SHP77 treated with DMSO at 0.1 percent for 48 hours (cell line): ENCODE measurements at places on chromosomes 12 and 14.

GRCh38 chr12:1593174-1594005 is 991 bp downstream of the FBXL14 start:
- no peak for DNase-seq

GRCh38 chr12:73372856-73373255 is 1100.7 kb downstream of the TRHDE start:
- DNase-seq: no peak

GRCh38 chr14:62921466-62921865 is 123.8 kb downstream of the KCNH5 start:
- no peak for DNase-seq

- no peak for DNase-seq
Observed at GRCh38 chr12:83559650-83560049, 872.9 kb downstream of the TMTC2 start.

- DNase-seq: no peak
Observed at GRCh38 chr14:85604714-85605113, 74.8 kb downstream of the FLRT2 start.

DNA sequence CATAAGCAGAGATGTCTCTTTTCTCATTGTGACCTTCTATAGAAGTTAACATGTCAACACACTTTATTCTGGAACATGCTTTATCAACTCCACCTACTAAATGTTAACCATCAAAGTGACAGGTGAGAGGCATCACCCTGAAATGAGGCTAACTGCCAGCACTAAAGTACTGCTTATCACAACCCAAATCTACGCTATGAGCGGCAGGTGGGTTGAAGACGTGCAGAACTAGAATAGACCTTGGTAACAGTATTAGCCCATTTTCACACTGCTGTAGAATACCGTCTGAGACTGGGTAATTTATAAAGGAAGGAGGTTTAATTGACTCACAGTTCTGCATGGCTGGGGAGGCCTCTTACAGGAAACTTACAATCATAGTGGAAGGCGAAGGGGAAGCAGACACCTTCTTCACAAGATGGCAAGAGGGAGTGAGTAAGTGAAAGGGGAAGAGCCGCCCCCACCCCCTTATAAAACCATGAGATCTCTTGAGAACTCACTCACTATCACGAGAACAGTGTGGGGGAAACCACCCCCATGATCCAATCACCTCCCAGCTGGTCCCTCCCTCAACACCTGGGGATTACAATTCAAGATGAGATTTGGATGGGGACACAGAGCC is 359.0 kb downstream of the SEC23A start:
- DNase-seq: no peak

DNA sequence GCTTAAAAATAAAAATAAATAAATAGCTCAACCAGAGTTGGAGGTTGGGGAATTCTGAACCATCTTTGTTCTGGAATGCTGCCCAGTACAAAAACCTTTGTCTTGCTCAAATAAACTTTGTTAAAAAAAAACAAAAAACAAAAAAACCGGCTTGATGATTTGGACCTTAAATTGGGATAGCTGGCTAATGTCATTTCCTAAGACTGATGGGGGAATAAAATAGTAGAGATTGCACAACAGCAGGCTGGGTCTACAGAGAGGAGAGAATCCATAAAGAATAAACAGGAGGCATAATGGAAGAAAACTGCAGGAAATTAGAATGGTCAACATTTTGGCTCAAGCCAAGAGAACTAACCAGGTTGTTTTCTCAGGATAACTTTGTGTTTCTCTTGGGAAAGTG is 370.9 kb downstream of the AEBP2 start:
- no peak for DNase-seq

DNA sequence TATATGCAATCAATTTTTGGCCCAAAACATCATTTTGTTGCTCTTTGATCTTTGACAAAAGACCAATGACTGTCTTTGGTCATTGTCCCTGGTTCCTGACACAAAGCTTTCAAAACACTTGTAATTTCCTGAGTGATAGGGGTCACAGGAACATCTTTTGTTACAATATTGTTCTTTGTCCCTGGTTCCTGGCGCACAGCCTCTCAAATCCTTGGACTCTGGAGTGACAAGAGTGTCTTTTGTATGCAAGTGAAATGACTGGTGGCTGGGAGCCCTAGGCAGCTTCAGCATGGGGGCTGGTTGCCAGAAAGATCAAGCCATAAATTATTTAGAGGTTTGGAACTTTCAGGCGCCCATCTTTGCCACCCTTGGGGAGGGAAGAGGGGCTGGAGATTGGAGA is 53.9 kb downstream of the DNAH10 start:
- no peak for DNase-seq

DNA sequence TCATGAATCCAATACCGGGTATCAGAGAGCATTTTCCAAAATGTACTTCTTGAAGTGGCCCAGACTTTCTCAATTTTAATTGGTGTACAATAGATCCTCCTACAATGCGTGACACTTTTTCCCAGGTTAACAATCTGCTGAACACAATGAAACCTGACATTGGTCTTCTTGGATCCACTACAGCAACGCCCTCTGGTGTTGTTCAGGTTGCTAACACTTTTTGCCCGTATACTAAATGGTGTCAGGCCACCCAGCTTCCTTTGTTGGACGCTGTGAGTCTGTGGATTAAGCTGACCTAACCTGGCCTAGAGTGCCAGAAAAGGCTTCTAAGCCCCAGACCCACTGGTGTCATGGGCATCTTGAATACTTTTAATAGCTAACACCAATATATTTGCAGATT is 89.2 kb downstream of the KCNK10 start:
- DNase-seq: no peak

- DNase-seq: no peak
Observed at GRCh38 chr12:4275870-4276301, 2.3 kb downstream of the CCND2 start.

DNA sequence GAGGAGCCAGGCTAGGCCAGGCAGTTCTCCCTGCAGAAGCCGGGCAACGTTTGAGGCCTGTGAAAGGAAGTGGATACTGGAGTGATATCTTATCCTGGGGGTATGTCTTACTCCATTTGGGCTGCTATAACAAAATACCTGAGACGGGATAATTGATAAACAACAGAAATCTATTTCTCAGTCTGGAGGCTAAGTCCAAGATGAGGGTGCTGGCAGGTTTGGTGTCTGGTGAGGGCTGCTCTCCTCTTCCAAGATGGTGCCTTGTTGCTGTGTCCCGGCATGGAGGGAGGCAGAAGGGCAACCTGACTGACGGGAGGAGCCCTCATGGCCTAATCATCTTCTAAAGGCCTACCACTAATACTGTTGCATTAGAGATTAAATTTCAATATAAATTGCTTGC is 15.7 kb upstream of the GALNT6 start:
- DNase-seq: no peak

DNA sequence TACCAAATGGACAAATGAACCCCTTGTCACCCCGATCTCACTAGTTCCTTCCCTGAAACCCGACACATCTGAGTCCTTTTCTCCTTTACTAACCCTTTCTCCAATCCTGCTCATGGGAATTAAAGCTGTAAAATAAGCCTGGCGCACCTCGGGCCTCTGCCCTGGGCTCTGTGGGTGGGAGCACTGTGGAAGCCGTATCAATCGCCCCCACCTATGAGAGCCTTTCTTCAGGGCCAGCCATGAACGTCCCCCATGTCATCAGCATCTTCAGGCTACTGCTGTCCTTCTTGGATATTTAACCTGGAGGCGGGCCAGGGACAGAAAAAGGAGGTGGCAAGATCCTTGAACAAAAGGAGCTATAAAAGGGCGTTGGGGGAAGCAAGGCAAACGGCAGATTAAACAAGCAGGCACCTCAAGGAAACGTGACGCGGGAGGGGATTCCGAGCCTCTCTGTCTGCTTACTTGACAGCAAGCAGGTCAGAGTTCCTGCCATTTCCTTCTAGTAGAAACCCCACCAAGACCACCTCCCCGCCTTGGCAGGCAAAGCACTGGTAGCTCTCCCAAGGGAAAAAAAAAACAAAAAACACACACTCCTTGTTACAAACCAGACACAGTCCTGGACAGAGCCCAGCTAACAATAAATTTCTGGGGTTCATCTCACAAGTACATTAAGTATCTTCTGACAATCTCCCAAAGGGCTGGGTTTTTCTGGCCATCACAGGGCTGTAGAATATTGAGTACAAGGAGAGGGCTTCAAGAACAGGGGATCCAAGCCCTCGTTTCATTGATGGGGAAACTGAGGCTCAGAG is 62.9 kb downstream of the DPF3 start:
- DNase-seq: no peak

GRCh38 chr12:96108321-96108720 is 72.9 kb upstream of the LTA4H start:
- DNase-seq: no peak

GRCh38 chr12:70408004-70408790 is 42.1 kb downstream of the KCNMB4 start:
- no peak for DNase-seq

DNA sequence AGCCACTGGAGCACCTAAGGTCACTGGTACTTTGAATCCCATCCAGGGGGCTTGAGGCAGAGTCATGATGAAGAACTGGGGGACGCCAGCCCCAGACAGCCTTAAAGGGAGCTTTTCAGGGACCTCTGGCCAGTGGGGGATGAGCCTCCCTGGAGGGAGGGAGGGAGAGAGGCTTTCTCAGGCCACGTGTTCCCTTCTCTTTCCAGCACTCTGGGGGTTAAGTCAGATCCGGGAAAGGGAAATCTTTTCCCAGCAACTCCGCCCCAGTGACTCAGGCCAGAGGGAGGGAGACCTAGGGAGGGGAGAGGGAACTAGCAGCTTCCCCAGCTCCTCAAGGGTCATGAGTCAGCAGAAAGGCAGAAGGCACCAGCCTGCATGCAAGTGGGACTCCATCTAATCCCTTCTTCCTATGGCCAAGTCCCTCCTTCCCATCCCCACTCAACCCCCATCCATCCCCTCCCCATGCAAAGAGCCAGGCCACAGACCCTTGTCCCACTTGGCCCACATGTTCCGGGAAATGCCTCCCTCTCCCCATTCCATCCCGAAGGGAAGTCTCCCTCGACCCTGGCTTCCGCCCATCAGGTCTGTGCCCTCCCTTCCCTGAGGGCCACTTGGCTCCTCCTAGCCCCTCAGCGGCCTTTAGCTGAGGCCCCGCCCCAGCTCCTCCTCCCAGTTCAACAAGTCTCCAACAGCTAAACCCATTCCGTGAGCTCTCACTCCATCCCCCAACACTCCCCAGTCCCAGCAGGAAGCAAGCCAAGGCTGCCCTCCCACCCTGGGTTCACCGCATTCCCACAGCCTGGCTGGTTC is 5.6 kb downstream of the TNFRSF1A start:
- DNase-seq: peak; percentile 71

- no peak for DNase-seq
Observed at GRCh38 chr12:66242311-66242710, 53.3 kb downstream of the IRAK3 start.

- no peak for DNase-seq
Observed at GRCh38 chr12:51959211-51959610, 7.7 kb downstream of the ACVR1B start.

DNA sequence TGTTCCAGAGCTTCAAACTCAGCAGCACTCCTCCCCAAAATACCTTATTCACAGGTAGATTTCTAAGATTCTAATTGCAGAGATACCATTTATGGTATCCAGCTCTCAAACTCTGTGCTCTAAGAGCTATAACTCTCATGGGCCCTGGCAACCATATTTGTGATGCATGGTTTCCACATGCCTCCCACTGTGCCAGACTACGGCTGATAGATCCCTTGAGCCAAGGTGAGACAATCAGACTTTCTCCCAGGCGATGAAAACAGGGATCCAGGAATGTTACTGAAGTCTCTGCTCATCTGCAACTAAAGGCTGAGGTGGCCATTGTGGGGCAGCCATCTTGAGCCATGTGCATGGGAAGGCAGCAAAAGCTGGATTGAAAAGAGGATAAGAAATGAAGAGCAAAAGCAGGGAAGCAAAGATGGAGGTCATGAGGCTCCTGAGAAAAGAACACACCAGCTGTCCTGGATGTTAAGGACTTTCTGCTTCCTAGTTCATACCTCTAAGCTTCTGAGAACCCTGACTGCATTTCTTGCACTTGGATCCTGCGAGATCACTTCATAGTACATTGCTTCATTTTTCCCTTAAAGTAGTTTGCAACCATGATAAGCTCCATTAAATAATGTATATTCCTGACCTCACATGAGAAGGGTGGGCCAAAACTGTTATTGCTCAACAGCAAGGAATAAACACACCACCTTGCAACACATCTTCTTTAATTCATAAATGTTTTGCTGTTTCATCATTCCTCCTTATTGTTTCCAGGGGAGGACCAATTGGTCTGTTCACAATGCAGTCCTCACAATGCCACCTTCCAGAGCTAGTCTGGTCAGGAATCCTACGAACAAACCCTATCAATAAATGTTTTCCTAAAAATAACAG is 5.4 kb downstream of the EGLN3 start:
- DNase-seq: no peak

GRCh38 chr12:122130150-122130549 is 43.9 kb downstream of the IL31 start:
- DNase-seq: no peak

DNA sequence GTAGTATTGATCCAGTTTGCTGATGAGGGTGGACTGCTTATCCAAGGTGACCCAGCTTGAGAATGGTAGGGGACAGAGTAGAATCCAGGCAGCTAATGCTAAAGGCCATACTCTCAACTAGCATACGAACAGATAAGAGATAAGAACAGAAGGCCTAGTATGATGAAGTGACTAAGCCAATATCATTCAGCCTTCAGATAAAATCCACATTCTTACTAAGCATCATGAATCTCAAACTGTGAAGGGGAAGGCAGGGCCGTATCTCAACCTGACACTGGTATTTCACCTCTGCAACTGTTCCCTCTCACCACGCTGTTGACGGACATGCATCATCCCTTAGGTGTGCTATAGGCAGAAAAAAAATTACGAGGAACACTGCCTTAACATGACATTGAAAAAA is 8.1 kb upstream of the CKAP4 start:
- no peak for DNase-seq

- DNase-seq: no peak
Observed at GRCh38 chr14:79605849-79606248, 605.5 kb downstream of the DIO2 start.

GRCh38 chr12:105319691-105320209 is 10.7 kb upstream of the C12orf75 start:
- no peak for DNase-seq

- no peak for DNase-seq
Observed at GRCh38 chr12:28963554-28963953, 185.5 kb upstream of the FAR2 start.

DNA sequence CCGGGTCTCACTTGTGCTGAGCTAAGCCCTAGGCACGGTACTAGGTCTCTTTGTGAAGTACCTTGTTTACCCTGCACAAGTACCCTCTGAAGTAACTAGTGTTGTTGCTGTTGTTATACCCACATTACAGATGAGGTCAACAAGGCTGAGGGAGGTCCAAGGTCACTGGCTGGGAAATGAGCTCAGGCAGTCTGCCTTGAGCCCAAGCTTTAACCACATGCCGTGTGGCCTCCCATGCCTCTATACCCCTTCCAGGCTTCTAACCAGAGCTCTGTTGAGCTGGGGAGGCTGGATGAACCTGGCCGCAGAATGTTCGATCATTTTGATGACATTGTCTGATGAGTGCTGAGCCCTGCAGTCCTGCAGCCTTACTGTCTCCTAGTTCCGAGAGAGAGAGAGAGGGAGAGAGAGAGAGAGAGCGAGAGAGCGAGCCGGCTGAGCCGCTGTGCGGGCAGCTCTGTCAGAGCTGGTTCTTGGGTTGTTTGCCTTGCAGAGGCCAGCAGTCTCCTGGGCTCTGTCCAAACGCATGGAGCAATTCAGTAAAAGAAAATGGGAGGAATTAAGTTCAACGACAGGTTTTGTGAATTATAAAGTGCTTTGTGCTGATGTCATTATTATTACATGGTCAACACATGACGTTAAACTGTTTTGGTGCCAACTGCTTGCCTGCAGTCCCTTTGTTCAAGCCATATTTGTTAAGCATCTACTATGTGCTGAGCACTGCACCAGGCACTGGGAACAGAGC is 13.1 kb downstream of the JDP2 start:
- no peak for DNase-seq
